Activated T-helper 1 cell treated with anti-CD3 and anti-CD28 coated beads, Interleukin-12 subunit alpha, Interleukin-12 subunit beta, Interleukin-2, Interleukin-4 antibody, amounts not matched to agents 30 ng/mL and 10 ng/mL and 1 ng/mL, durations not matched to agents 14 hours and 24 hours and 36 hours (primary cell): ENCODE measurements at places on chromosomes 13 and 19. TPM values are rescaled to one million over a fixed set of nuclear protein-coding genes. Genes with fewer than 3 reads are reported as not detected.

Gene COL4A1
- total RNA-seq: not detected in 2 replicates

Gene IGFL1
- not detected in 2 replicates for total RNA-seq

Gene HIPK4
- total RNA-seq: not detected in 2 replicates

Gene ADGRE2
- 1.3 and 2.2 TPM in 2 replicates for total RNA-seq

Gene LDLR
- total RNA-seq: 115 and 117 TPM in 2 replicates

DNA sequence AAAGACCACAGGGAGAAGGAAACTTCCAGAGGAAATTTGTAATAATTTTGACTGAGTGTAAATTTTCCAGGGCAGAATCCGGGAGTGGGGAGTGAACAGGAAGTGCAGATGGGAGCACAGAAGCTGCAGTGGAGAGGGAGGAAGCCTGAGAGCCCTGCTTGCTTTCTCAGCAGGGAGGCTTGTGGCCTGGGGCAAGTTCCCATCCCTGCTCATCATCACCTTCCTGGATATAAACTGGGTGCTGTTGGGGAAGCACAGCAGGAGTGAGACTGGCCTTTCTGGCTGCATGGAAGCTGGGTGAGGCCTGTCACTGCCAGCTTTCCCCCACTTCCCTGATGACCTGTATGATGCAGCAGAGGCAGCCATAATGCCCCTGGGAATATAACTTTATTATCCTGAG, 532.9 kb downstream of the SLITRK6 start:
- DNase-seq: no peak

DNA sequence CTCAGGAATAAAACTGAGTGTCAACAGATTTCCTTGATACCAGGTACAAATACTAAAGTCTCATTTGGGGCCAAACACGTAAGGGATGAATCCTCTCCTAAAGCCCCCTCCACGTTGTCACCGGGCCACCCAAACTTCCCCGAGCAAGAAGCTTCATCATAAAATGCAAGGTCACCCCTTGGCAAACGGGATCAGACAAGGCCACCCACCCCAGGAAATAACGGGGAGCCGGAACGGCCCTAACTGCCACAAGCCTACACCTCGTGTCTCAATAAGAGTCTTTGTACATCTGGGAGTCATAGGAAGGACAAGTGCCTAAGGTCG, 717 bp downstream of the EEF2 start:
- DNase-seq: no peak

DNA sequence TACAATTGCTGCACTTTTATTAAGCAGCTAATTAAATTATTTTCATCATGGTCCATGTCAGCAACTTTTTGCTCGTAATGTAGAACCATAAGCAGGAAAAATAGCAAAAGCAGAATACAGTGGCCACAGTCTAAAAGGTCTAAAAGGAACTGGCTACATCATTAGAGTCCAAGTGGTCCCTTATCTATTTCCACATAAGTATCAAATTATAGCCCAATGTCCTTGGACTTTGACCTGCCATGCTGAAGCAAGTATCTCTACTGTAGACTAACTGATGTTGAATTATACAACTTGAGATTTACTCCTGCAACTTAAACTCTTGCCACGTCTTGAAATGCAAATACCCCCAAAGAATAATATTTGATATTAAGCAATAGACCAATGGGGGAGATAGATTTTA, 68.8 kb downstream of the OXGR1 start:
- DNase-seq: no peak

DNA sequence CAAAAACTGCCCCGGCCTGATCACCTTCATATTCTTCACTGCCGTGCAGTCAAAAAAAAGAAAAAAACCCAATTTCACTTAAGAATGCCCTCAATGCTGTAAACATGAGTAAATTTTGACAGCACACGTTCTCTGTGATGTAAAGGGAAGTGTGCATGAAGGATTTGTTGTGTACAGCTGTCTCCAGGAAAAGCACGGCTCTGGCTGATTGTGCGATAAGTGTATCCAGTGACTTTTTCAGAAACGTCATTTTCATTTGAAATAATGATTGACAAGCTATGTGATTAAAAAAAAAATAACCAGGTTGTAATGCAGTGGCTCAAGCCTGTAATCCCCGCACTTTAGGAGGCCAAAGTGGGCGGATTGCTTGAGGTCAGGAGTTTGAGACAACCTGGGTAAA, 39.6 kb downstream of the ANKRD10 start:
- DNase-seq: no peak

DNA sequence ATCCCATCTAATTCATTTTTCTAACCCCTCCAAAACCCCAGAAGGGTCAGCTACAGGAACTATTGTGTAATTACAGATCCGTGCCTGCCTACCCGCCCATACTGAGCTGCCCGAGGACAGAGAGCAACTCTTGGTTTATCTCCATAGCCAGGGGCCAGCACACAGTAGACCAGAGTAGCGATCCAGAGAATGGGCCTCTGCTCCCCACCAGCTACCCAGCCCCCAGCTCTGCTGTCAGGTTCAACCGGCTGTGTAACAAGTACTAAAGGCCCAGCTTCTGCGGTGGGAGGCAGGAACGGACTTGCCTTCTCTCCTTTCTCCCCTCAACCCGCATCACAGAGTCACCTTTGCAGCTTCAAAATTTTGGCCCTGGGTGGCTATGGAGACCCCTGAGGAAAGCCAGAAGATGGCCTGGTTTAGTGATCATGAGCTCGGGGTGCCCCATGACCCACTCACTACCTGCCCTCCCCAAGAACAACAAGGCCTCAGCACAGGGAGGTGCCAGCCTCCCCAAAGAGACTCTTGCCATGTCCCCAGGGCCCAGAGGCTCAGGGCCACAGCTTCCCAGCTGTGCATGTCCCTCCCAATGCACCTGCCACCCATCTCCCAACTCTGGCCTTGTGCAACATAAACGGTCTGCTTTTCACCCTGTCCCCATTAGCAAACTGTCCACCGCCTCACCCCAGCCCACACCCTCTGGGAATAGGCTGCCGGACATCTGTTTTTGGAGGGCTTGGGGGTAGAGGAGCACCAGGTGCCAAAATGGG, 5.7 kb downstream of the CALM3 start:
- no peak for DNase-seq

DNA sequence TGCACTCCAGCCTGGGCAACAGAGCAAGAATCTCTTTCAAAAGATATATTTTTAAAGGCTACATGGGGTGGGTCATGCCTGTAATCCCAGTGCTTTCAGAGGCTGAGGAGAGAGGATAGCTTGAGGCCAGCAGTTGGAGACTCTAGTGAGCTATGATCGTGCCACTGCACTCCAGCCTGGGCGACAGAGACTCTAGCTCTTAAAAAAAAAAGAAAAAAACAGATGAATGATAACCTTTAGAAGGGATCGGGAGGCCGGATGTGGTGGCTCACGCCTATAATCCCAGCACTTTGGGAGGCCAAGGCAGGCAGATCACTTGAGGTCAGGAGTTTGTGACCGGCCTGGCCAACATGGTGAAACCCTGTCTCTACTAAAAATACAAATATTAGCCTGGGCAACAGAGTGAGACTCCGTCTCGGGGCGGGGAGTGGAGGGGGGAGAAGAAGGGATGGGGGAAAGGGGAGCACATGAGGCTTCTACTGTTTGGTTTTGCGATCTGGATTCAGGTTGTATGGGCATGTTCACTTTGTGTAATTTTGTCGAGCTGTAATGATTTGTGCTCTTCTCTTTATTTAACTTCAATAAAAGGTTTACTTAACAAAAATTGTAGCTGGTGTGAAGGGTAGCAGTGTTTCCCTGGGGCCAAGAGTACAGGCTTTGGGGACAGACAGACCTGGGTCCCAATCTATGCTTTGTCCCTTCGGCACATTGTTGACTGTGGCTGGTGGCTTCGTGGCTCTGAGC, 1.1 kb upstream of the PSMC4 start:
- peak; percentile 16 for DNase-seq

DNA sequence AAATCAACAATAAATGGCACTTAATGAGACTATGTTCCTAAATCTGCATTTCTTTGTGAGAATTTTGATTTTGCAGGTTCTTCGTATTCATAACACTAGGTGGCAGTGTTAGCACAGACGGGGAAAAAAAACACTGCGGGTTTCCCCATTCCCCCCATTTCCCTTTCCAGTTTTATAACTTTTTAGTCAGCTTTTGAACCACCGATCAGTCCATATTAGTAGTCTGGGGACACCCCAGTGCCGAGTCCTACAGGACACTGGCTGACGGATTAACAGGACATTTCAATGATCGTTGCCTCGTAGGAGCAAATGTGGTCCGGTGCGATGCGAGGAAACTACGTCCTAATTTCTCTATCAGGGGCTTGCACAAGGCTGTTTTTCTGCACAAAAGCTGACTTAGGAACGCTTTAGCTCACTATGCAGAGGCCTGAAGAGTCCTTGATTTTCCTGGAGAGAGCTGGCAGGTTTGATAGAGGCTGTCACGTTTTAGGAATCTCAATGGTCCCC, 234.3 kb downstream of the LMO7 start:
- DNase-seq: no peak
